HFFc6 (cell line): ENCODE measurements at places on chromosomes 1 and 21. TPM values are rescaled to one million over a fixed set of nuclear protein-coding genes. Genes with fewer than 3 reads are reported as not detected.

Gene LCE2C
- total RNA-seq = not detected in 3 replicates

Gene RXRG
- total RNA-seq = not detected in 3 replicates

Gene EVI5
- total RNA-seq = 34.3 to 43.7 TPM (median 42.4 TPM) in 3 replicates

Gene SPATA17
- total RNA-seq = 0.09 to 0.71 TPM in 2 of 3 replicates, not detected in the other

Gene SGIP1
- total RNA-seq = 47.5 to 72.0 TPM (median 71.8 TPM) in 3 replicates

Gene GBP4
- 0.12 to 0.18 TPM (median 0.15 TPM) in 3 replicates for total RNA-seq

Gene TPTE
- not detected in 3 replicates for total RNA-seq

Gene RNF186
- not detected in 3 replicates for total RNA-seq

Gene DNAI4
- total RNA-seq = 3.9 to 4.6 TPM (median 4.3 TPM) in 3 replicates

DNA sequence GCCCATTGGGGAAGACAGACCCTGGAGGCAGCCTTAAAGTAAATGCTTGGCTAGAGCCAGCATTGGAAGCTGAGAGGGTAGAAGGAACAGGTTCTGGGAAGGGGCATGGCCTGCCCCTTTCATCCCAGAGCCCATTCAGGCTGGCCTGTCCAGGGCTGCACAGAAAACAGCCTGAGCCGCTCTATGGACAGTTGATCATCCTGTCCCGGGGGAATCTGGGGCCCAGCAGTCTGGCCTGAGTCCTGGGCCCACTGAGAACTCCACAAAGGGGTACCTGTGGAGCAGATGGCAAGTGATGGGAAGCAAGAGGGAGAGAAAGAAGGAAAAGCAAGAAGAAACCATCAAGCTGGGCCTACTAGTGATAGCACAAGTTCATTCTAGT is 13.2 kb downstream of the TMEM81 start:
- no peaks in the 10 kb centered on the region for H3K4me1 ChIP-seq
- no peak overlapping the region for H3K4me3 ChIP-seq
- DNase-seq = no peak
- no peak overlapping the region for H3K27ac ChIP-seq
- H3K36me3 ChIP-seq = no peaks in the 10 kb centered on the region

GRCh38 chr21:35239811-35240219 is 190.7 kb upstream of the RUNX1 start:
- H3K4me3 ChIP-seq = peak overlapping the region; percentile 49; the same call in 1 of the 2 replicates
- H3K27ac ChIP-seq = no peak overlapping the region
- H3K4me1 ChIP-seq = peaks cover 10% of the 10 kb centered on the region; the same call in 1 of the 2 replicates
- DNase-seq = no peak
- H3K36me3 ChIP-seq = peaks cover 11% of the 10 kb centered on the region; the same call in 1 of the 2 replicates

- no peaks in the 10 kb centered on the region for H3K36me3 ChIP-seq
- H3K4me1 ChIP-seq = no peaks in the 10 kb centered on the region
- peaks cover 14% of the 10 kb centered on the region for H3K27me3 ChIP-seq
Measured at GRCh38 chr21:42799948-42800347, 79.4 kb downstream of the WDR4 start.

GRCh38 chr1:157279138-157279801 is 141.1 kb upstream of the ETV3 start:
- DNase-seq = no peak
- H3K4me1 ChIP-seq = no peaks in the 10 kb centered on the region
- H3K4me3 ChIP-seq = no peak overlapping the region
- no peaks in the 10 kb centered on the region for H3K36me3 ChIP-seq
- peaks cover 10% of the 10 kb centered on the region for H3K27me3 ChIP-seq

DNA sequence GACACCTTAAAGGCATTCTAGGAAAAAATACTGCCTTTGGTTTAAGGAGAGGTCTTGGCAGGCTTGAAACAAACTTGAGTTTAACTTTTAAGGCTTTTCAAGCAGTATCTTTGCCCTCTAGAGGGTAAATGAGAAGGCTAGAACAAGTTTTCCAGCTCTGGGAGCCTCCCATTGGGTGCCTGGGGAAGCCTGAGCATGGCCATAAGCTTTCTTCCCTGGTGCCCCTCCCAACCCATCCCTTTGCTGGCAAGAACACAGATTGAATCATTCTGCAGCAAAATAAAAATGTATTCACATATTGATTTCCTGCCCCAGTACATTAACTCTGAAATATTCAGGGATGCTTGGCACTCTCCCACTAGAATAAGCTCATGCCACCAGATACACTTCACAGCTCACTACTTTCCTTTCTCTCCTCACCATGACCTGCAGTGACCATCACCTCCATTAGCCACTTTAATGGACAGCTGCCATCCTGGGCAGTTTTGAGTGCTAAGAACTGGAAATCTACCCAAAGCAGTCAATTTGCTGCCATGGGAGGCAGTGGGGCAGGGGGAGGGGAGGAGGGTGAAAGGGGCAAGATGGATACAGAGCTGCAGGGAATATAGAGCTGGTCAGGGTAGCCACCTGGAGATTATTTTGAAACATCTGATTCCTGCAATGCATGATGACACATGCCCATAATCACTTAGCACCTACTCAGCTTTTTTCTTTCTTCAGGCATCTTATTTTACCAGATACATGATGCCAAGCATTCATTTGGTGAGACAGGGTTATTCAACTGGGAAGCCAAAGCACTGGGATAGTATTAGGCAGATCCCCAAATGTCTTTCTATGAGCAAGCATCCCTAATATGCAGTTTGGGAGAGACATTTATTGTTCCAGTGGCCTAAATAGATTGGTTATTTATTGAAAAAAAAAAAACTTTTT is 140.6 kb downstream of the SYT2 start:
- peaks cover 47% of the 10 kb centered on the region for H3K4me1 ChIP-seq
- H3K36me3 ChIP-seq = no peaks in the 10 kb centered on the region; the same call in 1 of the 2 replicates
- no peak overlapping the region for H3K4me3 ChIP-seq
- H3K27ac ChIP-seq = peak overlapping the region; percentile 68

DNA sequence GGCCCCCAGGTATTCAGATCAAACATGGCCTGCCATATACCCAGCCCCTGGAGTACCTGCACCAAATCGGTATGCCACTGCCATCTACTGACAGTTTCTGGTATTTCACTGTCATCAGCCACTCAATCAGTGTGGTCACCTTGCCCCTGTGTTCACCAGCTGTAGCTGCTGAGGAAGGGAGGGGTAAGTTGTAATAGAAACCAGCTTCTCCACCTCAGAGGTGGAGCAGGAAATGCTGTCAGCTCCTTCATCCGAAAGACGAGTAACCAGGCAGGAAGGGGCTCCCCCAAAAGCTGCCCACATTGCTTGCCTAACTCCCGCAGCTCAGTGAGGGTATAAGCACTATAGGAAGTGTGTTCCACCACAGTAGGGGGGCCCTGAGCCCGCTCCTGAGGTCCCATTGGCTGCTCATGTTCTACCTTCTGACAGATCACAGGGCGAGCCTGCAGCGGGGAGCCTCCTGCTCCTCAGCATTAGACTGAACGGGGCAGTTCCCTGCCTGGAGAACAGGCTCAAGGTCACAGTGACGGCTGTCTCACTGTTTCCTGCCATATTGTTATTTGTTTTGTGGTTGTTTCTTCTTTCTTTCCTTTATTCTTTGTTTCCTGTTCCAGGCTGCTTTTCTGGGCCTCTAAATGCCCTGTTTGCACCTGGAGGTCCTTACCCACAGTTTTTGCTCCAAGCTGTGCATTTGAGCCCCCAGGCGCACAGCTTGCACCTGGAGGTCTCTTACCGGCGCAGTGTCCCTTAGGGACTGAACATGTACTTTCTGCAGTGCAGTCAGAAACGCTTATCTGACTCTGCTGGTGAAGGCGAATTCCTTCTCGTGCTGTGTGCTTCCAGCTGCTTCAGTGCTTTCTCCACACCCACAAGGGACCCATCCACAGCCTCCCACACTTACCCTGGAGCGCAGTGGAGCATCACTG is 1638.3 kb downstream of the MRPL39 start:
- no peaks in the 10 kb centered on the region for H3K4me1 ChIP-seq
- H3K27me3 ChIP-seq = no peaks in the 10 kb centered on the region; the same call in none of the 2 replicates

DNA sequence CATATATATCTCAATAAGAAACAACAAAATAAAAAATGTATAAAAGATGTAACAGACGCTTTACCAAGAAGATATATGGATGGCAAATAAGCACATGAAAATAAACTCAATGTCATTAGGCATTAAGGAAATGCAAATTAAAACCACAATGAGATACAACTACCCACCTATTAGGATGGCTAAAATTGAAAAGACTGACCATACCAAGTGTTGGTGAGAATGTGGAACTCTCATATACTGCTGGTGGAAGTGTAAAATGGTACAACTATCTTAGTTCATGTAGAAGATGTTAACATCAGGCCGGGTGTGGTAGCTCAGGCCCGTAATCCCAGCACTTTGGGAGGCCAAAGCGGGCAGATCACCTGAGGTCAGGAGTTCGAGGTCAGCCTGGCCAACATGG is 42.3 kb upstream of the TTC22 start:
- H3K27ac ChIP-seq = no peak overlapping the region
- no peaks in the 10 kb centered on the region for H3K36me3 ChIP-seq
- no peak for DNase-seq
- no peak overlapping the region for H3K4me3 ChIP-seq
- H3K27me3 ChIP-seq = peaks cover 7% of the 10 kb centered on the region; the same call in 1 of the 2 replicates

DNA sequence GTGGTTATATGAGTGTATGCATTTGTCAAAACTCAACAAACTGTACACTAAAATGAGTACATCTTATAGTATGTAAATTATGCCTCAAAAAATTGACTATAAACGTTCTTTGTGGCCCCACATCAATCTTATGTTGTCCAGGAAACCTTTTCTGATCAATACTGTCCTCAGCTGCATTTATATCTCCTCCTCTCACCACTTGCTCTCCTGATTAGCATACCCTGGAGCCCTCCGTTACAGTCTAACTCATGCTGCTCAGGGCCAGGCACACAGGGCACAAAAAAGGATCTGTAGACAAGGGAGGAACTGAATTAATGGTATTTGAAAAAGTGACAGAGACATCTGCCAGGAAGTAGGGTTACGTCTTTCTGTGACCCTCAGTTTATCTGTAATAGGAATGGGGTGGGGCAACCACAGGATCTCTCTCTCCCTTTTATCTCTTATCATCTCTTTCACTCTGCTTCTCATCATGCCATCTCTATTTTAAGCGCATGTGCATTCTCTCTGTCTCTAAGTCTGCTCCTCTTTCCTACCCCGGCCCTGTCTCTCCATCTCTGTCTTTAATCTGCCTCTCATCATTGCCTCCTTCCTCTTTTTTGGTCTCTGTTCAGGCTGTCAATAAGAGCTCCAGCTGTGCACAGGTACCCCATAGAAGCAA is 7.0 kb upstream of the TAL1 start:
- no peak for DNase-seq
- no peak overlapping the region for H3K4me3 ChIP-seq
- peaks cover 6% of the 10 kb centered on the region; the same call in 1 of the 2 replicates for H3K4me1 ChIP-seq
- no peaks in the 10 kb centered on the region for H3K36me3 ChIP-seq

DNA sequence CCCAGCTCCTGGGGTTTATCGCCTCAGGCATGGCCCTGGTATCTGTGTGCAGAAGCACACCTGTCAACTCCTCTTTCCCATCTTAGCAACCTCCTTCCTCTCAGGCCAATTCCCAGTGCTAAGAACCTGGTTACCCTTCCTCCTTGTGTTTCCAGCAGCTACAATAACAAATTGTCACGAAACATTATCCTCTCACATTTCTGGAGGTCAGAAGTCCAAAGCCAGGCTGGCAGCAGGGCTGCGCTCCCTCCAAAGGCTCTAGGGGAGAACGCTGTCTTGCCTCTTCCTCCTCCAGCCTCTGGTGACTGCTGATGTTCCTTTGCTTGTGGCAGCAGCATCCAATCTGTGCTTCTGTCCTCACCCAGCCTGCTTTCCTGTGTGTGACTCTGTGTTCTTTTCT is 10.7 kb upstream of the MRPS14 start:
- H3K36me3 ChIP-seq = no peaks in the 10 kb centered on the region
- H3K27ac ChIP-seq = no peak overlapping the region
- no peak for DNase-seq
- H3K27me3 ChIP-seq = peaks cover 10% of the 10 kb centered on the region; the same call in 1 of the 2 replicates
- no peak overlapping the region for H3K4me3 ChIP-seq
